ENCODE measurements at places on chromosomes 7 and 10.

DNA sequence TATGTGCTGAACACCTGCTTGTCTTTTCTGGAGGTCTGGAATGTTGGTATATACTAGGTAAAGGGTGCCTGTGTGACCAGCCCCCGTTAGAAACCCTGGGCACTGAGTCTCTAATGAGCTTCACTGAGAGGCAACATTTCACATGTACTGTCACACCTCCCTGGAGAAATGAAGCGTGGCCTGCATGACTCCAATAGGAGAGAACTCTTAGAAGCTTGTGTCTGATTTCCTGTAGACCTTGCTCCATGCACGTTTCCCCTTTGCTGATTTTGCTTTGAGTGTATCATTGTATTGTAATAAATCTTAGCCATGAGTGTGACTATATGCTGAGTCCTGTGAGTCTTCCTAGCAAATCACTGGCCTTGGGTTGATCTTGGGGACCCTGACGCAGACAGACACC, 82.8 kb downstream of the PPP1R3C start:
- no peak for DNase-seq

- no peak for DNase-seq
Observed at GRCh38 chr10:106183041-106183440, 981.5 kb downstream of the SORCS1 start.

DNA sequence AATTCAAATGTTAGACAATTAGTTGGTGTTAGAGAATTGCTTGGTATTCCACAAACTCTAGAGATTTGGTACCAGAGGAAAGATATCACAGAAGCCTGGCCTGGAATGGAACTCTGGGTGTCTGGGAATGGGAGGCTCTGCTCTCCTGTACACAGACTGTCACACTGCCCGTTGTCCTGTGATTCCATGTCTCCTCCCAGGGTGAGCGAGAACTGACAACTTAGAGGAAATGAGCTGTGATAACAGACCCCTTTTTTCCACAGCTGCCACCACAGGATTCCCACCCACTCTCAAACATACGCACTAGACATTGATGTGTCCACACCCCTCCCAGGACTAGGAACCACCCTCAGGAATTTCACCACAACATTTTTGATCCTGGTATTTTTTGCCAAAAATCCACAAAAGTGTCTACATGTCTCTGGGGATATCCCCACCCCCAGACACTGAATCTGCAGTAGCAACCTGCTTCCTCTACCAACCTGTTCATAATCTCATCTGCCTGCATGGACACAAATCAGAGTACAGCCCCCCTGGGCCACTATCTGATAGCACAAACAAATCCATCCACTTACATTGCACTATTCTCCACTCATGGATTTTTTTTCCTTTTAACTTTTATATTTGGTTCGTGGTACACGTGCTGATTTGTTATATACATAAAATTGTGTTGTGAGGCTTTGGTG, 4.7 kb downstream of the ZNF273 start:
- DNase-seq: no peak

DNA sequence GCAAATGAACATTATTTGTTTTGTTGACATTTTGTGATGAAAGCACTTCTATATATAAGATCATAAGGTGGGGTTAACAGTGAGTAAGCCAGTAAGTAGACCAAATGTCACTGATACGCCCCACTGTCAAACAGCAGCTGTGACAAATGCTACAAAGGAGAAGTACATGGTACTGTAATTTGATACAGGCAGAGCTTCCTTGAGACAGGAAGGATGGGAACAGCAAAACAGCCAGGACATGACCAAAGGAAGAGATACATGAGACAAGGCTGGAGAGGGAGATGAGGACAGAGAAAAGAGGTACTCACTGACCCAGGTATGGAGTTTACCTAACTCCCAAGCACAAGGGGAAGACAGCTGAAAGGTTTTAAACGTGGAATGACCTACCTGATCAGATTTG, 127.0 kb downstream of the SRPK2 start:
- DNase-seq: no peak

- DNase-seq: no peak
Observed at GRCh38 chr7:100219271-100219737, 445 bp upstream of the PVRIG start.

- DNase-seq: no peak
Observed at GRCh38 chr7:81743665-81744064, 26.2 kb downstream of the HGF start.

- no peak for DNase-seq
Observed at GRCh38 chr10:33428682-33429081, 94.2 kb upstream of the NRP1 start.

DNA sequence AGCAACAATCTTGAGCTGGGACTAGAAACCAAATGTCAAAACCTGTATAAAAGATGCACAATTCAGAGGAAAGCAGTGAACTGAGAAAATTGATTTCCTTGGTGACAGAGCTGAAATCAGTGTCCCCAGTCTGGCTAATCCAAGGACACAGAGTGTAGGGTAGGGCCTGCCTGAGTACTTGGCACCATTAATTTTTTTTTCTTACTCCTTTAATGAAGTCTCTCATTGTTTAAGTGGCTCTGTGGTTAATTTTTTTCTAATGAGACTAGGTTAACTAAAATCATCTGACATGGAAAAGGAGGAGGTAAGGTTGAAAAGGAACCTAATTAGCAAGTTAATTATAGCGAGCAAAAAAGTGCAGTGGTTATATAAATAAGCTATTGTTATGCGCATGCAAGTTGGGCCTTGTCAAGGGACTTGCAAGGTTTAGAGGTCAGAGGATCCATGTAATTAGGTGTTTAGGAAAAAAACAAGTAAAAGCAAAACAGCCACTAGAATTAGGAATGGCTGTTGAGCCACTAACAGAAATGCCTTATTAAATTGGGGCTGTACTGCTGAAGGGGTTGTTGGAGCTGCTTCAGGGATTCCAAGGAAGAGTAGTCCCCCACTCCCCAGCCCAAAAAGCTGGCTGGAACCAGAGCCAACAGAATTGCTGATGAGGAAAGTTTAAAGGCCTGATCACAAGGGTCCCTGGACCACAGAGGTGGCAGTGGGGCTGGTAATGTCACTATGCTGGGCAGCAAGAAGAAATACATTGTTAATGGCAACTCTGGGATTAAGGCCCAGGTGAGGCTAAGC, 58.9 kb upstream of the STRIP2 start:
- no peak for DNase-seq

GRCh38 chr10:112287844-112288243, 4.6 kb downstream of the TECTB start:
- no peak for DNase-seq
